ENCODE measurements at places on chromosomes 2 and 18. TPM values are rescaled to one million over a fixed set of nuclear protein-coding genes. Genes with fewer than 3 reads are reported as not detected.

GRCh38 chr18:23661735-23662308 is 889 bp downstream of the ANKRD29 start:
- no peaks in the 10 kb centered on the region for H3K27me3 ChIP-seq
- H3K4me3 ChIP-seq = peak overlapping the region; percentile 60
- DNase-seq = no peak
- H3K27ac ChIP-seq = no peak overlapping the region
- no peaks in the 10 kb centered on the region for H3K36me3 ChIP-seq

The CRYGD gene
- not detected for total RNA-seq

The COL6A3 gene
- 103 TPM for total RNA-seq

DNA sequence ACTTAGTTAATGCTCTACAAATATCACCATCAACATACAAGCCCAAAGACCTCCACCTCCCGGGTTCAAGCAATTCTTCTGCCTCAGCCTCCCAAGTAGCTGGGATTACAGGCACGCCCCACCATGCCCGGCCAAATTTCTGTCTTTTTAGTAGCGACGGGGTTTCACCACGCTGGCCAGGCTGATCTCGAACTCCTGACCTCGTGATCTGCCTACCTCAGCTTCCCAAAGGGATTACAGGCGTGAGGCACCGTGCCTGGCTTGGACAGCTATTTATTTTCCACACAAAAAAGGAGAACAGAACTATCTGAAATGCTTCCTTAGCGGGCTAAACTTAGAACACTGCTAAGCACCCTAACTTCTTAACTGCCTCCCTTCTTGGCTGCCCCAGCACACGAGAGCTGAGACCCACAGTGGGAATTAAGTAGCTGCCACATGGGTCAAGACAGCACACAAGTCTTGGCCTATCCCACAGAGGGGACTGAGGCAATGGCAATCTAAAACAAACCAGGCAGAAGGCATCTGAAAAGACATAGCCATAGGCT is 24.8 kb downstream of the CYTIP start:
- no peaks in the 10 kb centered on the region for H3K36me3 ChIP-seq
- H3K27me3 ChIP-seq = no peaks in the 10 kb centered on the region
- no peak for DNase-seq
- no peak overlapping the region for H3K4me3 ChIP-seq
- peak overlapping the region; percentile 5 for H3K27ac ChIP-seq

GRCh38 chr18:9559253-9559652 is 55.1 kb downstream of the PPP4R1 start:
- peaks cover 85% of the 10 kb centered on the region for H3K36me3 ChIP-seq
- no peak overlapping the region for H3K27ac ChIP-seq
- H3K4me3 ChIP-seq = no peak overlapping the region
- DNase-seq = no peak
- peaks cover 4% of the 10 kb centered on the region for H3K4me1 ChIP-seq

The CDCA7 gene
- not detected for total RNA-seq

The G6PC2 gene
- total RNA-seq = not detected

DNA sequence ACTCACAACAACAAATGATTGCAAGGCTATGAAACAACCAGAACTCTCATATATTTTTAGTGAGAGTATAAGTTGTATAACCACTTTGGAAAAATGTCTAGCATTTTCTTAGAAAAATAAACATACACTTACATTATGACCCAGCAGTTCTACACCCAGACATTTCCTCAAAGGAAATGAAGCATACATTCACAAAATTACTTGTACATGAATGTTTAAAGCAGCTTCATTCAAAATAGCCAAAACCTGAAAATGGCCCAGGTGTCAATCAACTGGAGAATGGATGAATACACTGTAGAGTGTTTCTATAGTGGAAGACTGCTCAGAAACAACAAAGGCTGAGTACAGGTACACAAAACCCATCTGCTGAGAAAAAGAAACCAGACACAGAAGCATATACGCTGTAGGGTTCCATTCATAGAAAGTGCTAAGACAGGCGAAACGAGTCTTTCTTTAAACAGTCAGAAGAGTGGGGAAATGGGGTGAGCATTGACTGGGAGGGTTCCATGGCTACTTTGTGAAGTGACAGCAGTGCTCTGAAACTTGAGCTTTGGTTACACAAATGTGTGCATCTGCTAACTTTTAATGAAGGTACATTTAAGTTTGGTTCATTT is 799.0 kb downstream of the DCDC2C start:
- H3K36me3 ChIP-seq = no peaks in the 10 kb centered on the region
- H3K4me1 ChIP-seq = no peaks in the 10 kb centered on the region
- H3K4me3 ChIP-seq = no peak overlapping the region
- DNase-seq = no peak
- H3K27me3 ChIP-seq = no peaks in the 10 kb centered on the region
- no peak overlapping the region for H3K27ac ChIP-seq

The SCG2 gene
- 0.12 TPM for total RNA-seq

The POTEF gene
- total RNA-seq = not detected

The DNAH7 gene
- 0.52 TPM for total RNA-seq

DNA sequence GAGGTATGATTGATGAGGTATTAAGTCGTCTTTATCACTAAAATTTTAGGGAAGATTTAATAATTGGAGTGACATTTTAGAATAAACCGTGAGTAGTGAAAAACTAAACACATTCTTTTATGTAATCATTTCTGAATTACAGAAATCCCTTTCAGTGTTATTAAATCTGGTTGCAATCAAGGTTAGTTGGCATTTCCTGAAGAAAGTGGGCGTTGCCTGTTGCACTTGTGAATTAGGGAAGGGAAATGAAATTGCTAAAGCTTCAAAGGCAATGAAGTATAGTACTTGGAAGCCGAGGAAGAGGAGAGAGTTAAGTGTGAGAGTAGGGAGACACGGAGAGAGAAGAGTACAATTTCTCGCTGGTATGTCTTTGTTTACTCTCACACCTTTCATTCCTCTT is 274.5 kb downstream of the SLC8A1 start:
- no peak overlapping the region for H3K4me3 ChIP-seq

DNA sequence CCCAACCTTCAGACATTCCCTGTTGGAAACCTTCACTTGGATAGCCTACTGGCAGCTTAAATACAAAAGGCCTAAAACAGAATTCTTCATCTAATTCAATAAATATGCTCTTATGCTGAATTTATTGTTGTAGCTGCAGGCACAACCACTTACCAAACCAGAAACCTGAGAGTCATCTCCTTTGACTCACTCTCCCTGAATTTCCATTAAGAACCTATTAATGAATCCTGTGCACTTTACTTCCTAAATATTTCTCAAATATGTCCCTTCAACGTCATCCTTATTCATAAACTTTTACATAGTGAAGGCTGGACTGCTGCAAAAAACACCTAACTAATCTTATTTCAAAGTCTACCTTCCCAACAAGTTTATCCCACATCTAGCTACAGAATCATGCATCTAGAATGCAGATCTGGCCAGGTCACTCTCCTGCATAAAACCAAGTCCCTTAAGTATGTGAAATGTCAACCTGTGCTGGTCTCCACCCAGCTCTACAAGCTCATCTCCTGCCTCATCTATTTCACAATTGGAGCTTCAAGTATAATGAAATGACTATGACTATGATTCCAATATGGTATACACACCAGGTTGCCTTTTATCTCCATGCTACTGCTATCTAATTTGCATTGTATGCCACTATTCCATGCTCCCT is 354.2 kb downstream of the ZEB2 start:
- no peak overlapping the region for H3K4me3 ChIP-seq
- H3K27me3 ChIP-seq = no peaks in the 10 kb centered on the region
- H3K4me1 ChIP-seq = no peaks in the 10 kb centered on the region
- no peak for DNase-seq

- peak overlapping the region; percentile 30 for H3K4me3 ChIP-seq
- no peak for DNase-seq
- H3K27me3 ChIP-seq = no peaks in the 10 kb centered on the region
- peaks cover 82% of the 10 kb centered on the region for H3K4me1 ChIP-seq
- H3K27ac ChIP-seq = peak overlapping the region; percentile 63
Measured at GRCh38 chr2:144452989-144453336, 67.0 kb downstream of the ZEB2 start.

GRCh38 chr2:217079165-217079564 is 219.3 kb upstream of the TNP1 start:
- DNase-seq = no peak
- H3K27ac ChIP-seq = no peak overlapping the region
- H3K27me3 ChIP-seq = no peaks in the 10 kb centered on the region
- peaks cover 20% of the 10 kb centered on the region for H3K4me1 ChIP-seq

GRCh38 chr2:241314226-241315092 is 1.0 kb downstream of the HDLBP start:
- H3K27ac ChIP-seq = peak overlapping the region; percentile 99
- H3K4me3 ChIP-seq = peak overlapping the region; percentile 82
- DNase-seq = no peak
- H3K4me1 ChIP-seq = no peaks in the 10 kb centered on the region

The IL36RN gene
- not detected for total RNA-seq

GRCh38 chr2:219522111-219523030 is 8.1 kb downstream of the ASIC4 start:
- DNase-seq = peak; percentile 70
- H3K4me1 ChIP-seq = no peaks in the 10 kb centered on the region
- H3K4me3 ChIP-seq = no peak overlapping the region
- no peaks in the 10 kb centered on the region for H3K36me3 ChIP-seq

DNA sequence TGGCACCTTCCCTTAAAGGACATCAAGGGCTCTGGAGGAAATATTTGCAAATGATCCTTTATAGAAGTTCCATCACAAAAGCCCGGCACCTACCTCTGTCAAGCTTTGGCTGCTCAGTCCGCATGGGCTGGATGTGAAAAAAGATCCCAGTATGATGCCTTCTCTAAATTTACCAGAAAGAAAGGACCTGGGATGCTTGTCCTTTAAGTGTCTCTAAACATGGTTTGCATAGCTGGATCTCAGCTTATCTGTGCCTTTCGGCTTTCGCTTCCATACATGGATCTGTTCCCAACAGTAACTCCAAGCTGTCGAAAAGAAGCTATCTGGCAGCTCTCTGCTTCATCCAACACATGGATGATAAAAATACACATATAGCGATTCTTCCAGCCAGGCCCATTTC is 60.4 kb upstream of the SLC8A1 start:
- peak overlapping the region; percentile 84 for H3K27ac ChIP-seq
- H3K4me1 ChIP-seq = no peaks in the 10 kb centered on the region
- H3K4me3 ChIP-seq = peak overlapping the region; percentile 55
- no peaks in the 10 kb centered on the region for H3K36me3 ChIP-seq
- DNase-seq = peak; percentile 59
- no peaks in the 10 kb centered on the region for H3K27me3 ChIP-seq

- H3K27ac ChIP-seq = peak overlapping the region; percentile 98
- no peak overlapping the region for H3K4me3 ChIP-seq
- H3K27me3 ChIP-seq = no peaks in the 10 kb centered on the region
- DNase-seq = no peak
- H3K36me3 ChIP-seq = peaks cover 34% of the 10 kb centered on the region
Measured at GRCh38 chr2:219641390-219642068, 14.1 kb downstream of the SLC4A3 start.

DNA sequence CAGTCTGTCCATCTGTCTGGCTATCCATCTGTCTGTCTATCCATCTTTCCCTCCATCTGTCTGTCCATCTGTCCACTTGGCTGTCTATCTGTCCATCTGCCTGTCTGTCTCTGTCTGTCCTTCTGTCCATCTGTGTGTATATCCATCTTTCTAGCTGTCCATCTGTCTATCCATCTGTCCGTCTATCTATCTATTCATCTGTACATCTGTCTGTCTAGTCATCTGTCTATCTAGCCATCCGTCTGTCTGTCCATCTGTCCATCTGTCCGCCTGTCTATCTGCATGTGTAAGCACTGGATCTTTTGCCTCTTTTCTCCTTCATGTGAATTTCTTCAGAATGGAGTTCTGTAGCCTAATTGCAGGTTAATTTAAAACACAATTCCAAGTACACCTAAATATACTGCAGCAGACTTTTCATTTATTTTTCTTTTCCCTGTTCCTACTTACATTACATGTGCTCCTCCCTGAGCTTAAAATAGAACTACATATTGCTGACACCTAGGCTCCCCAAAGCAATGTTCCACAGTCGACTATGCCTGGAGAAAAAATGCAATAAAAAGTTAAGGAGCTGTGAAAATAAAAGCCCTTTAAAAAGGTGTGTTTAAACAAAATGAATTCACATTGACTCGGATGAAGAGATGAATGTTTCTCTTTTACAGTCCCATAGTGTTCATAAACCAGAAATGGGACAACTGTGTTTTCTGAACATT is 37.4 kb upstream of the TXNDC2 start:
- DNase-seq = no peak
- H3K4me3 ChIP-seq = no peak overlapping the region
- H3K27me3 ChIP-seq = no peaks in the 10 kb centered on the region
- peaks cover 47% of the 10 kb centered on the region for H3K4me1 ChIP-seq

GRCh38 chr2:233708942-233709341 is 3.8 kb upstream of the UGT1A5 start:
- no peak overlapping the region for H3K27ac ChIP-seq
- H3K4me3 ChIP-seq = no peak overlapping the region
- no peaks in the 10 kb centered on the region for H3K36me3 ChIP-seq
- no peaks in the 10 kb centered on the region for H3K27me3 ChIP-seq

The TCF23 gene
- total RNA-seq = not detected

DNA sequence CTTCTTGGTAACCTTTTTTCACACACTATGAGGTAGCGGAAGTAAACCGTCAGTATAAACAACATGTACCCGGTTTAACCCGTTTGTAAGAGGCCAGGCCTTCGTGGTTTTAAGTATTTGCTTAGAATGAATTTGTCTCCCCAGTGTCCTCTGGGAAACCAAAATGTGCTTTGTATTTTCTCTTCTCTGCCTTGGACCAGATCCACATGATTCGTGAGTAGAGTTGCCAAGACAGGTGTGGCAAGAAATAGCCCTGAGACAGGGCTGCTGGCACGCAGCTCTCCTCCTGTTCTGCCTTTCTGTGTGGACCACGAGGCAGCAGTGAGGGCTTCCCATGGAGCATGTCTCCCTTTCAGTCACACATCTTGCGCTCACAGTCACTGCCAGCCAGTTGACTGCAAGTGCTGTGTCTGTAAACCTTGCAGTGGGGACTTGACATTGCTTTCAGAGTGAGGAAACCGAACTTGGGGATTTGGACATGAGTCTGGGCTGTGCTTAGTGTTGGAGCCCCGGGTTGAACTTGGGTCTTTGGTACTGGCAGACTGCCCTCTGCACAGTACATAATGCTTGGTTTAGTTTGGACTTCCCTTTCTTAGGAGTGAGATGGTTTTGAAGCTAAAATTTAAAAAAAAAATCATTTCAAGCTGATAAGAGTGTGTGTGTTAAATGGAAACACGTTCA is 19.1 kb downstream of the BCL2L11 start:
- H3K4me3 ChIP-seq = no peak overlapping the region
- no peaks in the 10 kb centered on the region for H3K36me3 ChIP-seq
- no peaks in the 10 kb centered on the region for H3K4me1 ChIP-seq
- DNase-seq = no peak
- no peaks in the 10 kb centered on the region for H3K27me3 ChIP-seq

- H3K27ac ChIP-seq = no peak overlapping the region
- H3K4me1 ChIP-seq = no peaks in the 10 kb centered on the region
- H3K4me3 ChIP-seq = no peak overlapping the region
- no peak for DNase-seq
- no peaks in the 10 kb centered on the region for H3K36me3 ChIP-seq
Measured at GRCh38 chr2:135386993-135387392, 144.0 kb downstream of the ZRANB3 start.

- H3K27ac ChIP-seq = no peak overlapping the region
- H3K4me1 ChIP-seq = no peaks in the 10 kb centered on the region
- no peak overlapping the region for H3K4me3 ChIP-seq
- H3K36me3 ChIP-seq = no peaks in the 10 kb centered on the region
Measured at GRCh38 chr2:236918545-236918944, 167.1 kb upstream of the COPS8 start.

The HOXD12 gene
- not detected for total RNA-seq

- H3K4me1 ChIP-seq = no peaks in the 10 kb centered on the region
- H3K27me3 ChIP-seq = no peaks in the 10 kb centered on the region
- H3K4me3 ChIP-seq = no peak overlapping the region
- no peaks in the 10 kb centered on the region for H3K36me3 ChIP-seq
- DNase-seq = no peak
- H3K27ac ChIP-seq = no peak overlapping the region
Measured at GRCh38 chr2:232532419-232532818, 6.5 kb downstream of the CHRND start.
